ENCODE measurements at places on chromosomes 1 and 21.

- no peak for DNase-seq
Observed at GRCh38 chr1:2944705-2945104, 76.6 kb upstream of the ACTRT2 start.

DNA sequence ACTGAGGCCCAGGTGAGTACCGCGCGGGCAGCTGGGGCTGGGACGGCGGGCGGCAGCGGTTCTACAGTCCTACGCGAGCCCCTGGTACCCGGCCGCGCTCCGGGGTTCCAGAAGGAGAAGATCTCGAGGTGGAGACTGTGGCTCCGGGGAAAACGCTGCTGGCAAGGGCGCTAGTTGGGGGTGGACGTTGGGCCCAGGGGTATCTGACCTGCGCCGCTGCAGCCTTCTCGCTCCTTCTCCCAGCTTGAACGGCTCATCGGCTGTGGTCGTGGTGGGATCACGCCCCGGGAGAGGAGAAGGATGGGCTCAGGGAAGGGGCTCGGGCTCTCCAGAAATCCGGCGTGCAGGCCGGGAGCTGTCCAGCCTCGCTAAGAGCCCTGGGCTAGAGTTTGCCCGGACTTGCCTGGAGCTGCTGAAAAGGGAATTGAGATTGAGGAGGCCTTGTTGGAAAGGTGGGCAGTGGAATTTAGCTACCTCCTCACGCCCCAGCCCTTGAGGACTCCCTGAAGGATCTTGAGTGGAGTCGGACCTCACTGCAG, 1.1 kb upstream of the POU3F1 start:
- no peak for DNase-seq

DNA sequence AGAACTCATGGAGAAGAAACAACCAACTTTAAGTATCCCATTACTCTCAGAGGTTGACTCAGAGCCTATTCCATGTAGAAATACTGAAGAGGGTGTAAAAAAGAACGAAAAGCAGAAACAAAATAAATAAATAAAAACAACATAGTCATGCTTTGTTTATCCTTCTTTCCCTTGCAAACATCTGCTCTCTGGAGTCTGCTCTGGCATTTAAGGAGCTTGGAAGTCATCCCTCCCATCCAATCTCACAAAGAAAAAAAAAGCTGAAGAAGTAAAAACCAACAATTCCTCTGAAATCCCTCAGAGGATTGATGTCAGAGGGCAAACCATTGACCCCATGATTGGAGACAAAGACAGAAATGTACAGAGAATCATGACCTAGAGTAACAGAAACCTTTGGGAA, 302.6 kb upstream of the GREM2 start:
- DNase-seq: no peak

GRCh38 chr1:150018165-150018564, 7.6 kb upstream of the OTUD7B start:
- no peak for DNase-seq

DNA sequence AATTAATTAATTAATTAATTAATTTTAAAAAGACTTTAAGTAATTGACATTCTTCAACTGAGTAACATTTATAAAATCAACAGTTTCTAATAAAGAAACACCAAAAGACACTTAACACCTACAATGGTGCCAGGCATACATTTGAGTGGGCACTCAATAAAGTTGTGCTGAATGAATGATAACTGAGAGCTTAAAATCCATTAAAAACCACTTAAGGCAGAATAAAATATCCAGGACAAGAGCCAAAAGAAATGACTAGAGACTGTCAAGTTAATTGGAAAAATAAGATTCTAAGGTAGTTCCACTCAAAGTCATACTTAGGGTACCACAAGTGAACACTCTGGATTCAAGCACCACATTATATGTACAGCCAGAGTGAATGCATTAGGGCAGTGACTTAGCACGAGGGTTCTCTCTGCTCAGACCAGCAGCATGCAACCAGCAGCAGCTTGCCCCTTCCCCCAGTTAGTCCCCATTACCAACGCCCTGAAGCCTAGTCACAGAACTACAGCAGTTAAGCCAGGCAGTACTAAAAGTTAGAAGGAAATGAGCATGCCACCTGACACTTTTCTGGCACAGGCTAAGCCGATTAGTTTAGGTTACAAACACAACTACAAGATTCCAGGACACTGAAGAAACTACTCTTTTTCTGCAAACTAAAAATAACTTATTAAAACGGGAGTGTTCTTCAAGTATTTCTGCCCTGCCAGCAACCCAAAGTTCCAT, 46.5 kb downstream of the LUZP1 start:
- DNase-seq: no peak

DNA sequence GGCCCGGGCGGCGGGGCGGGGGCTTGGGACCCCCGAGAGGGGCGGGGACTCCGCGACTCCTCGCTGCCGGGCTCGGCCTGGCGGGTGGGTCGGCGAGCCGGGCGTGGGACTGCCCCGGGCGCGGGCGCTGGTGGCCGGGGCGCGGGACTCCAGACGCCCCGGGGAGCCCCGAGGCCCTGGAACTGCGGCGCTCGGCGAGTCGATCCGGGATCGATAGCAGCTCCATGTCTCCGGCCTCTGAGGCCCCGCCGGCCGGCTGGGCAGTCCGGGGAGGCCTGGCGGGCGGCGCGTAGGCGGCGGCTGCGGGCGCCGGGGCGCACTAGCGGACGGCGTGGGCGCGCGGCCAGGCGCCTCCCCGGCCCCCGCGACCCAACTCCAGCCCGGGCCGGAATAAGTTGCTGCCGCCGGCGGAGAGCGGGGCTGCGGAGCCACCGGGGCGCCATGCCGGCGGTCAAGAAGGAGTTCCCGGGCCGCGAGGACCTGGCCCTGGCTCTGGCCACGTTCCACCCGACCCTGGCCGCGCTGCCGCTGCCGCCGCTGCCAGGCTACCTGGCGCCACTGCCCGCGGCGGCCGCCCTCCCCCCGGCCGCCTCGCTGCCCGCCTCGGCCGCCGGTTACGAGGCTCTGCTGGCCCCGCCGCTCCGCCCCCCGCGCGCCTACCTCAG, 400 bp downstream of the SAMD11 start:
- no peak for DNase-seq

- DNase-seq: no peak
Observed at GRCh38 chr1:156795787-156796186, 20.9 kb downstream of the SH2D2A start.

Data from Panc1 (cell line).